ENCODE measurements at places on chromosomes 13 and 19.

- DNase-seq, result no peak
These were observed 41.1 kb downstream of the ARHGAP35 start for GRCh38 chr19:46901701-46902401.

DNA sequence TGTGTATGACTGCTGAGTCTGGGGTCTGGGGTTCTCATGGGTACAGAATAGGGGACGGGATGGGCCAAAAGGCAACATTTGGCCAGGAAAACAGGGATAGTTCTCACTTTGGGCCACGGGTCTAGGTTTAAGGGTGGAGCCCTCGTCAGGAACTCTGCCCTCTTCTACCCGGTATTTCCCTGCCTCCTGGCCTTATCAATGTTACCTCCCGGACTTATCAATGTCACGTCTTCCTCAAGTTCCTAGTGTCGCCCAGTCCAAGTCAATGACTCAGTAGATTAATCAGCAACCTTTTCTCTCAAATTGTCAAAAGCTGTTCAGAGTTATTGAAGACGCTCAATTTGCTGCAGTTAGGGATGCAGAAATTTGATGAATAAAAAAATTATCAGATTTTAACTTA, 234.8 kb downstream of the B3GLCT start:
- no peak for DNase-seq

DNA sequence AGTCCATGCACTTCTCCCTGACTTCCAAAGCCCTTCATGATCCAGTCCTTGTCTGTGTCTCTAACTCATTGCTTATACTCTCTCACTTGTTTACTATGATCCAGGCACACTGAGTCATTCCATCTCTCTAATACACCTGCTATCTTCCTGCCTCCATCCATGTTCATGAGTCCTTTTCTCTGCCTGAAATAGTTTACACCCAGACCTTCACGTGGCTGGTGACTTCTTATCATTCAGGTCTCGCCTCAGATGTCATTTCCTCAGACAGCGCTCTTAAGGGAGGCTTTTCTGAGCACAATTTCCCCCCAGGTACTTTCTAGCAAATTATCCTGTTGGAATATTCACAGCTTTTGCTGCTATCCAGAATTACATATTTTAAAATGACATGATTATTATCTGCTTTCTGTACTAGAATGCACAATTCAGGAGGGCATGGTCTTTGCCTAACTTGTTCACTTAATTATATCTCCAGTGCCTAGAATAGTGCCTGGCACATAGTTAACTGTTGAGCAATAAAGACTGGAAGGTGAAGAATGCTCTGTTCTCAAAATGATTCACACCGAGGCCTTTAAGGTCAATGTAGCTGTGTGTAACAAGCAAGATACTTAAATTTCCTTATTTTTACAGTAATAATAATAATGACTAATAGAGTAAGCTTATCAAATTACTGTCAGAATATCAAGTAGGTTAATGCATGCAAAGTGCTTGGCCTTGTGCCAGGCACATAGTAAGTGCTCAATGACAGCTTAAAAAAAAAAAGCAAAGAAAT, 183.7 kb upstream of the SPRY2 start:
- DNase-seq, result no peak

GRCh38 chr19:49116544-49116943, 2.4 kb downstream of the LIN7B start:
- peak; percentile 84 for DNase-seq

DNA sequence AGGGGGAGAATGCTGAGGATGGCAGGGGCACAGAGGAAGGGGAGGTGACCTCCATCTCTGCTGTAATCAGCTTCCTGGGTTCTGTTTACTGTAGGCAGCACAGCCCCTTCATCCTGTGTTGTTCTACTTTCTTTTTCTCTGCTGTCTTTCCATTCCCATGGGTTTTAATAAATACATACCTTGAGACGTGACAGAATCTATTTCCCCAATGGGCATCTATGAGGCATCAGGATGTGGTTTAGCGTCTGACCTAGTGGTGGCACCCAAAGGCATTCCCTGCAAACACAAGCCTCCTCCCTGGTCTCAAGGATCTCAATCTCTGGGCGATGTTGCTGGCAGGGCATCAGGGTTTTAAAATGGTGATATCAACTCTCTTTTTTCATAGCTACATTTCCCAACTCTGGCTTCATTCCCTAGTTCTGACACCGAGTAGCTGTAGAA, 60.8 kb downstream of the ALOX5AP start:
- DNase-seq, result no peak

DNA sequence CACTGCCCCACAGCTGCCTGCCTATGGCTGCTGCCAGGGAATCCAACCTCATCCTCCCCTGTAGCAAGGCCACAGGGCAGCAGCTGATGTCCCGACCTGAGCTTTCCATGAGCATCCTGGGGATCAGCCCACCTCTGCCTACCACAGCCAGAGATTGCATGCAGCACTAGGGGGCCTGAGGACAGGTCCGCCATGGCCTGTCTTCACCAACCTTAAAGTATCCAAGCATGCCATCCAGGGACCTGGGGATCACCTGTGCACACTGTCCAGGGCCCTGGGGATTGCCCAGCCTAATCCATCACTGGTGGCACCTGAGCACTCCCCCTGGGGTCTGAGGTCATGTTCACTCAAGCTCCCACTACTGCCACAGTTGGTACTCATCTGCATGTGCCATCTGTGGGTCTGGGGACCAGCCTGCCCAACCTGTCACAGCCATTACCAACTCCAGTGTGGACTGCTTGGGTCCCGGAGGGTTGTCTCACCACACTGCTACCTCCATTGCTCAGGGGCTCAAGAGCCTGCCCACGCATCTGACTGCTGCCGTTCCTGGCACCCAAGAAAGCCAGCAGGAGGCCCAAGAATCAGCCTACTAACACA, 53.0 kb downstream of the KCTD15 start:
- no peak for DNase-seq

DNA sequence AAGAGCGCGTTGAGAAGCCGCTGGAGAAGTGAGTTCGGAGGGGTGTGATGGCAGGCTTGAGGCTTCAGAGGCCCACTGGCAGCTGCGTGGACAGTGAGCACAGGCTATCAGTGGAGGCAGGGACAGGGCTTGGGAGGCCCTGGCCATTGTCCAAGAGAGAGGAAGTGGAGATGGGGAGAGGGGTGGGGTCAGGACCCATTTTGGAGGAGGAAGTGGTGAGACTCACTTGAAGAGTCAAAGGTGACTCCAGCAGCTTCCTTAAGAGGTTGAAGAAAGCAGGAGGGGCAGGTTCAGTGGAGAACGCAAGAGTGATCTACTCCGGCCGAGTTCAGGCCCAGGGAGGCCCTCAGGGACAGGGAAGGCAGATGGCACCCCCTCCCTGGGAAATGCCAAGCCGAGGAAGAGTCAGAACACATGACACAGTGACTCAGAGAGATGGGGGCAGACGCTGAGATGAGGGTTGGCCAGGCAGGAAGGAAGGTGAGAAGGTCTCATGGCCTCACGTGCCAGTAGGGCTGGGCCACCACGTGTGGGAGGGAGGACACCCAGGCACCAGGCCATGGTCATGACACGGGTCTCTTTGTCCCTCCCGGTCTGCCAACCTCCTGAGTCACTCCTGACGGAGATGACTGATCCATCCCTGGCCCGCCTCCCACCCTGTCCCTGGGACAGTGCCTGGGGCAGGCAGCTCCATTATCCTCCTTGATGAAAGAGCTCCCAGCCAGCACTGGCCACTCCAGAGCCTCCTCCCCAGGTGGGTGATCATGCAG, 10.1 kb upstream of the CD22 start:
- DNase-seq, result peak; percentile 76

- no peak for DNase-seq
These were observed 1218.8 kb upstream of the ATXN8OS start for GRCh38 chr13:68888832-68889231.

DNA sequence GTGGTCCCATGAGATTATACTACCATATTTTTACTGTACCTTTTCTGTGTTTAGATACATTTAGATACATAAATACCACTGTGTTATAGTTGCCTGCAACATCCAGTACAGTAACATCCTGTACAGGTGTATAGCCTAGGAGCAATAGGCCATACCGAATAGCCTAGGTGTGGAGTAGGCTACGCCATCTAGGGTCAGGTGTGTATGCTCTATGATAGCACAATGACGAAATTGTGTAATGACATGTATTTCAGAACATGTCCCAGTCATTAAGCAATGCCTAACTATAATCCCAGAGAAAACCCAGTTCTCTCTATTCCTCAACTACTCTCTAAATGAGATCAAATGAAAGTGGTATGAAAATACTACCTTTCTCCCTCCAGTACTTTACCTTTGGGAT, 3.9 kb downstream of the SLC25A15 start:
- DNase-seq, result no peak

DNA sequence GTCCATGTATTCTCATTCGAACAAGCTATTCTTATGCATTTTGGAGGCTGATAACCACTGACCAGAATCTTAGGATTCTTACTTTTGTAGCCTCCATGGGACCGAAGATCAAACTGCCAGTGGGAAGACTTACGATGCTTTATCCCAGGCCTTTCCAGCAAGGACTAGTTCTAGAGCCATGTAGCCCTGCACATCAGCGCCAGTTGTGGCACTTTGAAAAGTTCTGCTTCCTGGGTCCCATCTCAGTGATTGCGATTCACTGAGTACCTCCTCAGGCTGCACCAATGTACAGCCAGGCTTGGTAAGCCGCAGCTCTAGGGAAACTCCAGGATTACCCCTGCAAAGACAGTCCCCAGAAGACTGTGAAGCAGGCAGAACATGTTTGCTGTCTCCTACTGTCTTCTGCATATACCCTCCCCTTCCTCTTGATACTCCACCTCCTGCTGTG, 18.9 kb upstream of the ENOX1 start:
- no peak for DNase-seq

DNA sequence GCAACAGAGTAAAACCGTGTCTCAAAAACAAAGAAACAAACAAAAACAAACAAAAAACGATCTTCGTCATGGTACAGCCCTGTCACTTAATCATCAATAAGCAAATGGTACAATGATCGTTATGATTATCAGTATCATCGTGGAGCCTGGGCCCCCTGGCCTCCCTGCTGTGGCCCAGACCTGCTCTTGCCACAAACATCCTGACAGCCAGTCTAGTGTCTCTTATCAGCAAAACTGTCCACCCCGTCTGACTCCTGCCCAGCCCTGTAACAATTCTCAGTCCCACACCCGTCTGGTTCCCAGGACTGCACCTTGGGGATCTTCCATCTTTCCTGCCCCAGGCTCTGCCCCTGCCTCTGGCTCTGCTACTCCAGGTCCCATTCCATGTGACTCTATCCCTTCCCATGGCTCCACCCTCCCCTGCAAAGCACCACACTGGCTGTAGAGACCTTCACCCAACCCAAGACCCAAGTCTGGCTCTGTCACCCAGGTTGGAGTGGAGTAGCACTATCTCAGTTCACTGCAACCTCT, 5.7 kb downstream of the ZNF653 start:
- peak; percentile 27 for DNase-seq

DNA sequence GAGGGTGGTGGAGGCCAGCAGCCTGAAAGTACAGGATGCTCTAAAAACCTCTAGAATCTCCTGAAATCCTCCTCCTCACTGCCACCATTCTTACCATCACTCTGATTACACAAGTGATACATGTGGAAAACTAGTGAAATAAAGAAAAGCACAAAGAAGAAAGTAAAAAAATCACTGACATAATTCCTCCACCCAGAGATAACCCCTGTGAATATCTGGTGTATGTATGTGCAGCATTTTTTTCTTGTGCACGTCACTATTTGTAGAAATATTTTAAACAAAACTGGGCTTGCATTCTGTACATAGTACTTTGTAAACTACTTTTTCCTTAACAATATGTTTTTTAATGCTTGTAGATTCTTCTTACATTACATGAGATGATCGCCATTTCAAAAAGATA, 73.2 kb downstream of the CDADC1 start:
- DNase-seq, result no peak

GRCh38 chr19:47447470-47448359, 24.0 kb downstream of the SLC8A2 start:
- no peak for DNase-seq

DNA sequence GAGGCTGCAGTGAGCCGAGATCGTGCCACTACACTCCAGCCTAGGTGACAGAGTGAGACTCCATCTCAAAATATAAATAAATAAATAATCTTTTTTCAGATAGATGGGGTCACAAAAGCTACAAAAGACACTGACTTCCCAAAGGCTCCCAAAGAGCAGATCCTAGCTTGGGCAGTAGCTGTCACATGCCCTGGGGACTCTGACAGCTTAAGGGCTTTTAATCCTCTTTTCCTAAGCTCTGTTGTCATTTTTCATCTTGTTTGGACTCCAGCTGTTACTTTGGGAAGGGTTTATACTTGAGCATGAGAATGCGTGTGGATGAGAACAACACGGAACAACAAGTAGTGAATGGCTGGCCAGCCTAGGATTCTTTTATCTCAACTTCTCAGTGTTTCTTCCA, 231.7 kb downstream of the MZT1 start:
- DNase-seq, result no peak

DNA sequence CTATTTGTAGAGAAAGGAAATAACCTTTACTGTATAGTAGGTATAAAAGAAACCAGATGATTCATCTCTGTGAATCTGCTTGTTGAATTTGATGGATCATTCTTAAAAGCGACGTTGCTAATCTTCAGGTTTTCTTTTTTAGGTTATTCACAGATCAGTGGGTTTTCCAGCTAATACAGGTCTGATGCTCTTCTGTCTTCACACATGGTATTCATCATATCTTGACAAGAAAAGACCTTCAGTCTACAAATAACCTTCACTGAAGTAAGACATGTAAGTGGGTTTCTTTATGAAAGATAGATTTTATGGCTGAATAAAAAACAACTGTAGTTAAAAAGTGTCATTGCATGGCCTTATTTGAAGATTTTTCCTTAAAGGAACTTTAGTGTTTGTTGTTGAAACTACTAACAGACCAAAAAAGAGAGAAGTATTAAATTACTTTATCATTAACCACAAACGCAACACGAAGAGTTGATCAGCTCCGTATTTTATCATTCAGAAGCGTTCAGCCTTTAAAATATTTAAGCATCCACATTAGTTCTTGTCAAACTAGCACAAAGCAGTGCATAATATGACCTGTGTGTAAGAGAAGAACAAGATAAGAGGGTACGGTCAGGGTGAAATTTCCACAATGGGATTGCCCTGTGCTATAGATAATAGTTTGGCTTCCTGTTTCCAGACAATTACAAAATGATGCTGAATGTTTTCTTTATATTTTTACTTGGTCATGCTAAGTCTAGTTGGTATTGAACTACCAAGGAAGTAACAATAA, 299.5 kb downstream of the MZT1 start:
- DNase-seq, result no peak

GRCh38 chr13:51158880-51159518, 47.9 kb upstream of the C13orf42 start:
- DNase-seq, result no peak

- no peak for DNase-seq
These were observed 1646.2 kb upstream of the SPRY2 start for GRCh38 chr13:81987159-81987558.

- no peak for DNase-seq
These were observed 38.6 kb downstream of the WDR87 start for GRCh38 chr19:37867831-37868230.

- DNase-seq, result no peak
These were observed 48.6 kb upstream of the ARHGEF7 start for GRCh38 chr13:111066544-111066943.

DNA sequence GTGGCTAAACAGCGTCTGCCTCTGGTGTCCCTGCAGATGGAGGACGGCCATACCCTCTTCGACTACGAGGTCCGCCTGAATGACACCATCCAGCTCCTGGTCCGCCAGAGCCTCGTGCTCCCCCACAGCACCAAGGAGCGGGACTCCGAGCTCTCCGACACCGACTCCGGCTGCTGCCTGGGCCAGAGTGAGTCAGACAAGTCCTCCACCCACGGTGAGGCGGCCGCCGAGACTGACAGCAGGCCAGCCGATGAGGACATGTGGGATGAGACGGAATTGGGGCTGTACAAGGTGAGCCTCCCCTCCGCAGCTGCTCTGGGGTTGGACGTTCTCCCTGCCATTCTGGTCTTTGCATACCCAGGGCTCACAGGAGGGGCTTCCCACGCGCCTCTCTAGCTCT, 19.9 kb downstream of the UHRF1 start:
- no peak for DNase-seq

All from Right ventricle myocardium inferior (tissue), 1 donor.